ENCODE measurements at places on chromosomes 11 and 22.

- DNase-seq = no peak
These were observed 75.7 kb downstream of the NFAM1 start for GRCh38 chr22:42356533-42356932.

DNA sequence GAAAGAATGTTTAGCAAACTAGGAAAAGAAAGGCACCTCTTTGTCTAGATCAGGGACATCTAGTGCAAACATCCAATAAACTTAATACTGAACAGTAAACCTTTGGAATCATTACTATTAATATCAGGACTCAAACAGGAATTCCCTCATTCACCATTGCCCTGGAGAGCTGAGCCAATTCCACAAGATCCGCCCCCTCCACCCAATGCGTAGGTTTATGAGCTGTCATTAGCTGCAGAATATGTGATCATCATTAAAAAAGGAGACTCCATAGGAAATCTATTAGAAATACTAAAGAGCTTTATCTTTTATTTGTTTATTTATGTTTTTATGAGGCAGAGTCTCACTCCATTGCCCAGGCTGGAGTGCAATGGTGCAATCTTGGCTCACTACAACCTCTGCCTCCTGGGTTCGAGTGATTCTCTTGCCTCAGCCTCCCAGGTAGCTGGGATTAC is 5.5 kb downstream of the IL17REL start:
- no peak for DNase-seq

GRCh38 chr11:61960532-61960931 is 6.9 kb downstream of the FTH1 start:
- no peak for DNase-seq

- DNase-seq = no peak
These were observed at the start of gene FAT3 for GRCh38 chr11:92224407-92225124. Gene FAT3 (plus strand): TSS chr11:92224818. CDS start chr11:92352113, 127,295 bp downstream.

DNA sequence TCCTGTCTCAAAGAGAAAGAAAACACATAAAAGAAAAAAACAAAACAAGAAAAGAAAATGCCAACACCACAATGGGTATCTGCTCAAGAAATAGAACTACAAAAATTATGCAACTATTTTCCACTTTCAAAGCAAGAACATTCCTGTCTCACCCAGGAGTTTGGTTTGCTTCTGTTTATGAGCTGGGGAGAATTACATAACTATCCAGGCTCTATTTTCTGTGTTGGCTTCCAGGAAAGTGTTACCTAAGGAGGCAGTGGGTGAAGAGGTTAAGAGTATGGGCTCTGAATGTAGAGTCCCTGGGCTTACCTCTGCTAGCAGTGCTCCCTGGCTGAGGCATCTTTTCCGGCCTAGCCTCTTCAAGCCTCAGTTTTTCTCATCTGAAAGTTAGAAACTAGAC is 426.7 kb downstream of the MIAT start:
- no peak for DNase-seq

Data from CD14-positive monocyte (primary cell).